ENCODE measurements at places on chromosomes 4 and X.

GRCh38 chr4:153773236-153773690 is 13.4 kb upstream of the RNF175 start:
- no peak for DNase-seq

DNA sequence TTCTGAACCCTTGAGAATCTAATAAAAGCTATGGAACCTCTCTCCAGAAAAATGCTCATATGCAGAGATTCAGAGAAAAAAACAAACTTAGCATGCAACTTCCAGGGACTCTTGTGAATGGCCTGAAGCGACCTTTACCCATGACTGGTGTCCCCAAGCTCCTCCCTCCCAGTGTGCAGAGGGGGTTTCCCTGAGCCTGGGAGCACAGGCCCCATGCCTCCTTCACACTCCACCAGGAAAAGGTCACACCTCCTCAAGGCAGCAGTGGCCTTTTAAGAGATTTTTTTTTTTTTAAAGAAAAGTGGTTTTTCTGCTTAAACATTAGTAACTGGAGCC is 13.3 kb upstream of the UBA6 start:
- DNase-seq = no peak

GRCh38 chrX:44431194-44431593 is 87.7 kb upstream of the EFHC2 start:
- DNase-seq = no peak

DNA sequence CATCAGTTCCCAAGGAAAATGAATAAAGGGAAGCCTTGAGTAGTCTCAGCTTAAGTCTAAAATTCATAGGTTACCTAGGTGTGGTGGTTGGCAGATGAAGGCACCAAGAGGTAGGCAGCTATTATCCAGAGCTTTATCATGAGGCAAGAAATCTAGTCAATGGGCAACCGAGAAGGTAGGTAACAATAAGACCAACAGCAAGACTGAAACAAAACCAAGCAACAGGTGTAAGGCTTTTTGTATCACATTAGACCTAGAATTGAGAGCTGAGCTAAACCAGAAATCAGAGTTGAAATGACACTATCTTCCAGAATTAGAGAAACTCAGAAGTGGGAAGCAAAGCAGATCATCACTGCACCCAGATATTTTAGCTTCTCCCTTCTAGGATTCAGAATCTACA is 117.1 kb downstream of the CAMK2D start:
- DNase-seq = no peak

GRCh38 chrX:42375086-42375485 is 402.9 kb downstream of the PPP1R2C start:
- no peak for DNase-seq

DNA sequence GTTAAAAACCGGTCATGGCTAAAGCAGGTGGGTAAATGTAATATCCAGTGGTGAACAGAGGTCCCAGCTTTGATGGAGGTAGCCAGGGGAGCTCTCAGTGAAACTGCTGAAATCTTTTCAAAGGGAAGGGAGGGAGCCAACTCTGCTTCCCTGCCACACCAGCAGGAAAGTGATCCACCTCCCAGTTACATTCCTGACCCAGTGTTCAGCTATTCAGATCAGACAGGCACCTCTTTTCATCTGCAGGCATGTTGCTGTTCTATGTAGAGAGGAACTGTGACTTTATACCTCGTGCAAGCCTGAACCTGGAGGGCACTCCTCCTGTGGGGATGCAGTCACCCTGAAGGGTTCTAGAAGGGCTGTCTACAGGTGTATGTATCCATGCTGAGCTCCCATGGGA is 37.6 kb downstream of the DCLK2 start:
- DNase-seq = no peak

DNA sequence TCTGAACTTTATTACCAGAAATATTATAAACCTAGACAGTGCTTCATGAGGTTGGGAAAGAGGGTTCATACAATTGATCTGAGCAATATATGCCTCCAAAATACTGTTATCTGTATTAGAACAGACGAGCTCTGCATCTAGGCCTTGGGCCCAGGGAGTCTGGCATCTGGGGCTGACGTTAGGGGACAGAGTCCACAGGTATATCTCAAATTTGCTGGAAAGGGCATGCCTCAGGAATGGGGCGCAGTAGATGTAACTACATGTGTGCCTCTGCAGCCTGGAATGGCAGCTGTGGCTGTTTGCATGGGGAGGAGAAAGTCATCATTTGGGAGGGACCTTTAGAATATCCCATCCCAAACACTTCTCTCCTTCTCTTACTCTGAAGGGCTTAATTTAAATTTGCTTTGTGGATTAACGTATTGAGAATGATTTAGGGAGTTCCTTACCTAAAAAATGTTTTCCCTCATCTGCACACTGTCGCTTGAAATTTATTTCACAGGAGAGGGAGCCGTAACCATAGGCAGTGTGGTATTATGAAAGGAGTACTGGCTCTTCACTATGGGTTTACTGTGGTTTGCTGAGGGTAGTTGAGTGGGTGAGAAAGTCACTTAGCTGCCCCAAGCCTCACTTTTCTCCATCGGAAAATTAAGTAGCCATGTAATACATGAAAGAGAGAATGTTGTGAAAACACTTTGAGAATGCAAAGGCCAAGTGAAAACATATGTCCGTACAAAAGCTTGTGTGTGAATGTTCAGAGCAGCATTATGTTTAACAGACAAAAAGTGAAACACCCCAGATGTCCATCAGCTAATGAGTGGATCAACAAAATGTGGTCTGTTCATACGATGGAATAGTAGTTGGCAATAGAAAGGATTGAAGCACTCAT is 5.9 kb downstream of the ADD1 start:
- no peak for DNase-seq
